ENCODE measurements at places on chromosomes 4 and X. TPM values are rescaled to one million over a fixed set of nuclear protein-coding genes. Genes with fewer than 3 reads are reported as not detected.

The ADH1A gene
- polyA plus RNA-seq = not detected

The SPINK2 gene
- polyA plus RNA-seq = 0.32 TPM

The CDX4 gene
- not detected for polyA plus RNA-seq

The SOD3 gene
- polyA plus RNA-seq = 21.1 TPM

The DDIT4L gene
- 0.12 TPM for polyA plus RNA-seq

The SLIT2 gene
- polyA plus RNA-seq = 1.2 TPM

The NAT8L gene
- polyA plus RNA-seq = not detected

The EGF gene
- polyA plus RNA-seq = 0.25 TPM

The ZGRF1 gene
- 2.7 TPM for polyA plus RNA-seq

The SMIM31 gene
- not detected for polyA plus RNA-seq

The FANCB gene
- polyA plus RNA-seq = 1.0 TPM

The NOX1 gene
- 0.10 TPM for polyA plus RNA-seq

The RNF150 gene
- 0.41 TPM for polyA plus RNA-seq

The OGT gene
- 30.2 TPM for polyA plus RNA-seq

The OTUD6A gene
- not detected for polyA plus RNA-seq

The PITX2 gene
- 2.1 TPM for polyA plus RNA-seq

The PRDM8 gene
- 1.2 TPM for polyA plus RNA-seq

The NEIL3 gene
- 1.9 TPM for polyA plus RNA-seq

The CITED1 gene
- polyA plus RNA-seq = 0.12 TPM

The BMX gene
- 0.33 TPM for polyA plus RNA-seq

The DDX53 gene
- not detected for polyA plus RNA-seq

The TMPRSS11B gene
- polyA plus RNA-seq = 1,112 TPM

The MMRN1 gene
- polyA plus RNA-seq = 0.79 TPM

Measured in esophagus (tissue), 2 donors.